D341Med (cell line): ENCODE measurements at places on chromosomes 6 and 20.

- no peak for DNase-seq
Observed at GRCh38 chr20:21240394-21240793, 62.7 kb upstream of the XRN2 start.

DNA sequence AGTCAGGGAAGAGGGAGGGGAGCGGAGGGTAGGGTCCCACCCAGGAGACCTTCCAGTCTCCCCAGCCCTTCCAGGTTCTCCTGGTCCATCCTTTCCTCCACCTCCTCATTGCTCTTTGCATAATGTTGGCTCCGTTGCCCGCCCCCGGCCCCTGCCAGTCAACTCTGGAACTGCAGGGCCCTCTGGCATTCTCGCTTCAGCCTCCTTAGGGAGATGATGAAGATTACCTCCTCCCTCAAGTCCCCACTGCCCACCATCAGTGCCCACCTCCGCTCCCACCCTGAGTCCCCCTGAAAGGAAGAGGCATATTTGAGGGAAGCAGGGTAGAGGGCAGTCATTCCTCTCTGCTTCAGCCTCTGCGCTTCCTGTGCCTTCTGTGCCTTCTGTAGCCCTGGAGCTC lies 8.5 kb downstream of the TMEM63B start:
- DNase-seq: no peak

DNA sequence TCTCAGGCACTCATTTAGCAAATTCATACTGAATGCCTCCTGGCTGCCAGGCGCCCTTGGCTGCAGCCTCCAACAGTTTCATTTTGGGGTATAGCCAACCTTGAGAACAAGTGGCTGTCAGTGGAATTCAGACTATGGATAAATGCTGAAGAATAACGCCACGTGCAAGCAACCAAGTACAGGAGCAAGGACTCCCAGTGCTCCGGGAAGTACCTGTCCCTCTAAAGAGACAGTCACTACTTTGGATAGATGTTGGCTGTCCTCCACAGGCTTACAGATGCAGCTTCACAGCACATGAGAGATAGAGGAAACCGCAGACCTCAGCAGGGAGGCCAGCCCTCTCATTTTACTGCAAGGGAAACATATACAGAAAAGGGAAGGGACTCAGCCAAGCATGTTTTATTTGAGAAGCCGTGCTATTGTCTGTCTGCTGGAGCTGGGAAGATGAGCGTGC lies 658.2 kb downstream of the PTPRT start:
- DNase-seq: no peak

DNA sequence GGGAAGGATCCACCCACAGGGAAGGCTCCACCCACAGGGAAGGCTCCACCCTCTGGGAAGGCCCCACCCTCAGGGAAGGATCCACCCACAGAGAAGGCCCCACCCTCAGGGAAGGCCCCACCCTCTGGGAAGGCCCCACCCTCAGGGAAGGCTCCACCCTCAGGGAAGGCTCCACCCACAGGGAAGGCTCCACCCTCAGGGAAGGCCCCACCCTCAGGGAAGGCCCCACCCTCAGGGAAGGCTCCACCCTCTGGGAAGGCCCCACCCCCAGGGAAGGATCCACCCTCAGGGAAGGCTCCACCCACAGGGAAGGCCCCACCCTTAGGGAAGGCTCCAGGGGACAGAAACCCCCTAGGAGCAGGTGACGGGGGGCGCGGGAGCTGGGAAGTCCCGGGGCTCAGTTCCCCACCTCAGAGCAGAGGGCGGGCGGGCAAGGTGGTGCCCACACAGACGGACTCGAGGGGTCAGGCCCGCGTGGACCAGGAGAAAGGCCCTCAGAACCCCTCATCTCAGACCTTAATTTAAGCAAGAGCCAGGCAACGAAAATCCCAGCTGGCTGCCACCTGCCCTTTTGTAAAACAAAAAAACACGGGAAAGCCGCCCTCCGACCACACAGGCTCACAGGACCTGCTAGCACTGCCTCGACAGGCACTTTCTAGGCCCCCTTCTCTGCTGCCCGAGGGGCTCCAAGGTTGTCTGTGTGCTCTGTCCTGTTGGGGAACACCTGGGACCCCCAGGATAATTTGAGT lies 39.7 kb downstream of the KCNQ2 start:
- no peak for DNase-seq

GRCh38 chr20:50982363-50982762 lies 23.7 kb downstream of the MOCS3 start:
- DNase-seq: no peak

DNA sequence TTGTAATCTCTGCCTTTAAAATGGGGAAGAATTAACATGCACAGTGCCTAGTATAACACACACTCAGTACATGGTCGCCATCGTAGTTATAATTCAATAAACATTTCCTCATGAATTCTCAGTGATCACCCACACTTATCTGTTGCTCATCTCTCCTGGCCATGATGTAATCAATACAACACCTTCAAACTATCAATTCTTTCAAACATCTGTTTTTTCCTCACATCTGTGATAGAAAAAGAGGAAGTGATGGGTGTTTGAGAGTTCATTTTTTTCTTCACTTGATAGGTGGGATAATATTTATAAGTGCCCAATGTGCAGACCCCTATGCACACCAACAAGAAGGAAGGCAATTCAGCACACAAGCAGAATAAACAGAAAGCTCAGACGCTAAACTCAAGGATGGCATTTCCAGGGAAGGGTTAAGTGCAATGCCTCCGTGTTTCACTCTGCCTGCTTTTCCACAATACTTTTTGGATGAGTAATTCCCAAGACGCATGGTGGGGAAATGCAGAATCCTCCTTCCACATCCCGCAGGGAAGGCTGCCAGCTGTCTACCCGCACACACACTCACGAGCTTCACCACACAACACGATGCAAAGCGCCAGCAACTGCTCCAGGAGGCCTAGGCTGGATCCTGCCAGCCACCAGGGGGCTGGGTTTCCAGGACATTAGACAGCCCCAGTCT lies 100.3 kb downstream of the GMPR start:
- peak; percentile 44 for DNase-seq

DNA sequence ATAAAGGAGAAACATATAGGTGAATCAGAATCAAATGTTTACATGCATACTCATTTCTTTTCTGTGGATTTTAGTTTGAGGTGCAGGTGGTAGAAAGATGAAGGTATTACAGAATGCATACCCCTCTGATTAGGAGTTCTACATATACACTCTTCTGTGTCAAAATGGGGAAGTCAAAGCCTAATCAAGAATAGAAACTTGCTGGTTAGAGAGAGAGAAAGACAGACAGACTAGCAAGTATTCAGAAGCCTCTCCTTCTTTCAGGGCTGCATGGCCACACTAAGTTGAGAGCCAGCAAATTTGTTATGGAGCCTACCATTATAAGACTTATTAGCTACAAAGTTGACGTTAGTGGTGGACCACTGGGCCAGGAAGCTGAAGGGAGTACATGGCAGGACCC lies 358.3 kb upstream of the EYS start:
- no peak for DNase-seq

DNA sequence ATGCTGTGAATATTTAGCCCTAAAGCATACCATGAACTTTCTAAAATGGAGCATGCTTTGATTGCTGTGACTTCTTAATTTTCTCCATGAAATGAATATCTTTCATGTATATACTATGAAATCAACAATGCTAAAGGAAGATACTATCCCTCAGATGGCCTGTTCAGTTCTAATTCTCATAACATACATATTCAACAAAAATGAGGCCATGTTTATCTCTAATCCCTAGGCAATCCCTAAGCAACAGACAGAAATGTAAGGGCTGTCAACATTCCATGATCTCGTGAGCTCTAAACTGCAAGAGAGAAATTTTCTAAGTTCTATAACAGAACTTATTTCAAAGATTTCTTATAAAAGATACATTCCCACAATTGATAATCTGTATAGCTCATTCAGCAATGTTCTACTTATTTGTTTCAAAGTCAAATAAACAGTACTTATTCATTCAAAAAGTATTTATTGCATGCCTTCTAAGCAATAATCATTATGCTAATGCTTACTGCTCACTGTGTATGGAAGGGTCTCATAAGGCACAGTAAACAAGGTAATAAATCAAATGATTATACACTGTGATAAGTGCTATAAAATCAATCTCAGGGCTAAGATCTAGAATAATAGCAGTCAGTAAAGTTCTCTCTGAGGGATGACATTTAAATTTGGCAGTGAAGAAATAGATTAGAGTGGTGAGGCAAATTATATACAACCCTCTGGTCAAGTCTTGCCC lies 492.9 kb downstream of the PHF3 start:
- DNase-seq: no peak
